CD8-positive, alpha-beta T cell (primary cell): ENCODE measurements at places on chromosomes 6 and 20. TPM values are rescaled to one million over a fixed set of nuclear protein-coding genes. Genes with fewer than 3 reads are reported as not detected.

OOEP gene
- total RNA-seq: 0.49 TPM

TFAP2A gene
- total RNA-seq: 0.24 TPM

AGER gene
- total RNA-seq: 12.5 TPM

SH3BGRL2 gene
- total RNA-seq: 0.25 TPM

BMP6 gene
- not detected for total RNA-seq

- no peak for DNase-seq
These were observed 42.7 kb downstream of the RFPL4B start for GRCh38 chr6:112389842-112390241.

GRCh38 chr6:157648561-157648960 lies 174.5 kb upstream of the SNX9 start:
- no peak for DNase-seq

GRCh38 chr6:33406126-33406525 lies 4.7 kb upstream of the PHF1 start:
- DNase-seq: no peak

DNA sequence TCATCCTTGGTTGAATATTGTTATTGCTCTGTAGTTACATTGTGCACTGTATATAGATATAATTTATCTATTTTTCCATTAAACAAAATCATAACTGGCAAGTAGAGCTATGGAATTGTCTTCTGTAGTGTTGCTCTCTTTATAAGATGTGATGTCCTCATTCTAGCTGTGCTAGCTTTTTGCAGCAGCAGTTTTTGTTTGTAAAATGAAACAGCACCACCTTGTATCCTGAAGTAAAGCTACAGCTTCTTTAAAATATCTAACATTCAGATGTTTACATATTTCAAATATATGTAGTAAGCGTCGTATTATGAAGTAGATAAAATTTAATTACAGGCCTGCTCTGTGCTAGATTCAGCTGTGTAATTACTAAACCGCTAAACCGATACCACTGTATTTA lies 328.8 kb upstream of the MANEA start:
- no peak for DNase-seq

GRCh38 chr6:129267028-129267427 lies 384.1 kb downstream of the LAMA2 start:
- no peak for DNase-seq

DNA sequence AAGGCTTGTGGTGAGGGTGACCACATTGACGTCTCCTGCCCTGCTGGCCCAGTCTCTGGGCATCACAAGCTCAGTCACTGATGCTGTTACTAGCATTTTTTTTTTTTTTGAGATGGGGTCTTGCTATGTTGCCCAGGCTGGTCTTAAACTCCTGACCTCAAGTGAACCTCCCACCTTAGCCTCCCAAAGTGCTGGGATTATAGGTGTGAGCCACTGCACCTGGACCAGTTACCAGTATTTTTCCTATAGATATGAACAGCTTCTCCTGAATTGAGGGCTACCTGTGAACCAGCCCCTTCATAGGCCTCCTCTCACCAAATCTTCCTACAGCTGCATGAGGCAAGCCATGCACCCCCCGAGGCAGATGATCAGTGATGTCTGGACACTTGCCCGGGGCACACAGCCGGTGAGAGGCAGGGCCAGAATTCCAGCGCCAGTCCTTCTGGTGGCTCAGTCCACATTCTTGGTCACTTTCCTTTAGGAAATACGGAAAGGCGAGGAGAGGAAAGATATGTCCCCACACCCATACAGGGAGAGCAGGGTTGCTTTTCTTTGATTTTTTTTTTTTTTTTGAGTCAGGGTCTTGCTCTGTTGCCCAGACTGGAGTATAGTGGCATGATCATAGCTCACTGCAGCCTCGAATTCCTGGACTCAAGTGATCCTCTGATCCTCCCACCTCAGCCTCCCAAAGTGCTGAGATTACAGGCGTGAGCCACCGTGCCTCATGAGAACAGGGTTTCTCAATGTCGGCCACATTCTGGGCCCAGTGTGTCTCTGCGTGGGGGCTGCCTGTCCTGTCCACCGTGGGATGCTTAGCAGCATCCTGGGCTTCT lies 50.7 kb downstream of the UBE2V1 start:
- DNase-seq: no peak

DNA sequence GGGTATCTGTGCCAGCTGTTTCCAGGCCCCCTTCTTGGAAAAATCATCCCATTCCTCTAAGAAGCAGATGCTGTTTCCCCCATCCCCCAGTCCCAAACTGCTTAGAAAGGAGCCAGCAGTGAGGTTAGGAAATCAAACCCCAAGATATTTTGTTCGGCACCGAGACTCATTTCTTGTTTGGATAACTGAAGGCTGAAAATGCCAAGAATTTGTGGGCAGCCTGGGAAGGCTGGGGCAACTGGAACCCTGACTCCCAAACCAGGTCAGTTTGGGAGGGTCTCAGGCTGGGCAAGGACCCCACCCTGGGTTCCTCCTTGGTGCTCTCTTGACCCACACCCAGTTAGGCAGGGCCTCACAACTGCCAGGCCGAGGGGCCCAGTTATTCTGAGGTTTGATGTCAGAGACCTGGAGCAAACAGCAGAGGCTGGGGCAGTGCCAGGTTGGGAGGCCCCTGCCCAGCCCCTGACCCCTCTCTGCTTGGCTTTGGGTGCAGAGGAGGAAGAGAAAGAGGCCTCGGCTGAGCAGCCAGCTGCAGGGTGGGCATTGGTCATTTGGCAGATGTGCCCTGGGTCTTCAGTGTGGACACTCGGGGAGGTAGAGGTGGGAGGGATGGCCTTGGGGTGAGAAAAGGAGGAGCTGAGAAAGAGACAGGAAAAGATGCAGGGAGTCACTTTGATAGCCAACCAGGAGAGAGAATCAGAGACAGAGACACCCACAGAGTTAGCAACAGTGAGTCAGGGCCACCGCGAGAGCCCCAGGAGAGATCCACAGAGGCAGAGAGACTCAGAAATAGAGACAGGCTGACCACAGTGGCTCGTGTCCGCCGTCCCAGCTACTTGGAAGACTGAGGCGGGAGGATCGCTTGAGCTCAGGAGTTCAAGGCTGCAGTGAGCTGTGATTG lies 5.0 kb downstream of the ANGPT4 start:
- no peak for DNase-seq
